Suppressor macrophage treated with lipopolysaccharide for 1 hour (primary cell): ENCODE measurements at places on chromosomes 13 and 19.

GRCh38 chr19:40009674-40010073 is 12.8 kb downstream of the ZNF546 start:
- no peak for DNase-seq

DNA sequence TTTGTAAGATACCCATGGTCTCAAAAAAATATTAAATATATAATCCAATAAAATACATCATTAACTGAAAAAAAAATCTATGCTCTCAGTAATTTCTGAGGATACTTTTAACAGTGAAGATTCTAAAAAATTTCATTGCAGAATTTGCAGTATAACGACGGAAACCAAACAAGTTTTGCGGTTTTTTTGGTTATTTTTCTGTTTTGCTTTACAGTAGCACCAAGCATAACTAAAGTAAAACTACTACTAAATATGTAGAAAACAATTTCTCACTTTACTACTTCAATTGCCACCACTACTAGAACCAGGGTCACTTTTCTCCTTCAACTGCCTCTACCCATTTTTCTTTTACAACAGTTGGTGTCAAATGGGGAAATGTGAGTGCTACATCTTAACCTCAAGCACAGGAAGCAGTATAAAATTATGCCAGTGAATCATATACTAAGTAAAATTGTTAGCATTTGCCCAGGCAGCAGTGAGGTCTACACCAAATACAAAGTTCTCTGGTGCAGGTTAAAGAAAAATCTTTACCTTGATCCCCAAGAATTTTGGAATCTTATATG is 24.1 kb downstream of the MICU2 start:
- DNase-seq, result no peak

DNA sequence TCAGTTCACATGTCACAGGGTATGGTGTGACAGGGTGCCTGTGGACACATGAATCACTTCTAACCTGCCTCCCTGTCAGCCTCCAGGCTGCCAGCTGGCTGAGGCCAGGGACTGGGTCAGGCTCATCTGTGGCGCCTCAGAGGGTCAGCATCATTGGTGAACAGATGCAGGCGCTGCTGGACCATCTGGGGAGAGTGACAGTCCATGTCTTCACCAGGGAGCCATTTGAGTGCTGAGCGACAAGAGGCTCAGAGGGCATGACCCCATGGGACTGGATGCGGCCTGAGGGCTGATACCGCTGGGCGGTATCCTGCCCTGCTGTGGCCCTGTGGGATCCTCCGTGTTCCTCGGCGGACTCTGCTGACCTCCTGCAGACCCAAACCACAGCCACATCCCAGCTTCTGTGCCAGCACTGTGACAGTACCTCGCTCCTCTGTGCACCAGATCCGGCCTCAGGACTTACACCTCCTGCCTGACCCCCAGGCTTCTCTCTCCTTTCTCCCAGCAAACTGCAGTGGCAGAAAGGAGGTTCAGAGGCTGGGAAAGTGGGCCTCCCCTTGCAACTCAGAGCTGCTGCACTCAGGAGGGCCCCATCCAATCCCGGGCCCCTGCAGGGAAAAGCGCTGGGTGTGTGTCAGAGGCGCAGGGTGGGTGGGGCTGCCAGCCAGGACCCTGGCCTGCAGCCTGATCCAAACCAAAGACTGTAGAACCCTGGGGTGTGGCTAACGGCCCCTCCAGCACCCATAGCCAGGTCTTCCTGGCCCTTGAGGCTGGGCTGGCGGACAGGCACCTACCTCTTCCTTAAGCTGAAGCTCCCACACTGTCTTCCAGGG is 10.2 kb downstream of the ACTMAP start:
- no peak for DNase-seq

GRCh38 chr13:104984296-104984818 is 1551.1 kb downstream of the EFNB2 start:
- DNase-seq, result peak; percentile 66

DNA sequence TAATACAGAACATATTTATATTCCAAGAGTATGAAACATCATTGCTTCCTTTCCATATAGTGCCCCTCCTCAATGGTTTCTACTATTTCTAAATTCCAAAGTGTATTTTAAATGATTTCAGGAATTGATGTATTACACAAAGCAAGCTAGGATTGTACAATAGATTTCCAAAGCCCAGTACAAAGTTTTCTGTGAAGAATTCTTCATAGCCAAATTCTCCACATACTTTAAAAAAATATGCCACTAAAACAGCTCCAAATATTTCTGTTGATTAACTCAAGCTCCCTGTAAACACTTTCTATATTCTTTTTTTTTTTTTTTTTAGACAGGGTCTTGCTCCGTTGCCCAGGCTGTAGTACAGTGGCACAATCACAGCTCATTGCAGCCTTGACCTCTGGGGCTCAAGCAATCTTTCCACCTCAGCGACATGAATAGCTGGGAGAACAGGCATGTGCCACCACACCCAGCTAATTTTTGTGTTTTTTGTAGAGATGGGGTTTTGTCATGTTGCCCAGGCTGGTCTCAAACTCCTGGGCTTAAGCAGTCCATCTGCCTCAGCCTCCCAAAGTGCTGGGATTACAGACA is 50.6 kb downstream of the ELF1 start:
- no peak for DNase-seq

- no peak for DNase-seq
Measured at GRCh38 chr13:33497146-33497845, 211.7 kb upstream of the STARD13 start.

GRCh38 chr13:21550918-21551317 is 53.1 kb downstream of the MICU2 start:
- DNase-seq, result no peak

- DNase-seq, result no peak
Measured at GRCh38 chr19:50932018-50932689, 20.7 kb downstream of the KLK5 start.

DNA sequence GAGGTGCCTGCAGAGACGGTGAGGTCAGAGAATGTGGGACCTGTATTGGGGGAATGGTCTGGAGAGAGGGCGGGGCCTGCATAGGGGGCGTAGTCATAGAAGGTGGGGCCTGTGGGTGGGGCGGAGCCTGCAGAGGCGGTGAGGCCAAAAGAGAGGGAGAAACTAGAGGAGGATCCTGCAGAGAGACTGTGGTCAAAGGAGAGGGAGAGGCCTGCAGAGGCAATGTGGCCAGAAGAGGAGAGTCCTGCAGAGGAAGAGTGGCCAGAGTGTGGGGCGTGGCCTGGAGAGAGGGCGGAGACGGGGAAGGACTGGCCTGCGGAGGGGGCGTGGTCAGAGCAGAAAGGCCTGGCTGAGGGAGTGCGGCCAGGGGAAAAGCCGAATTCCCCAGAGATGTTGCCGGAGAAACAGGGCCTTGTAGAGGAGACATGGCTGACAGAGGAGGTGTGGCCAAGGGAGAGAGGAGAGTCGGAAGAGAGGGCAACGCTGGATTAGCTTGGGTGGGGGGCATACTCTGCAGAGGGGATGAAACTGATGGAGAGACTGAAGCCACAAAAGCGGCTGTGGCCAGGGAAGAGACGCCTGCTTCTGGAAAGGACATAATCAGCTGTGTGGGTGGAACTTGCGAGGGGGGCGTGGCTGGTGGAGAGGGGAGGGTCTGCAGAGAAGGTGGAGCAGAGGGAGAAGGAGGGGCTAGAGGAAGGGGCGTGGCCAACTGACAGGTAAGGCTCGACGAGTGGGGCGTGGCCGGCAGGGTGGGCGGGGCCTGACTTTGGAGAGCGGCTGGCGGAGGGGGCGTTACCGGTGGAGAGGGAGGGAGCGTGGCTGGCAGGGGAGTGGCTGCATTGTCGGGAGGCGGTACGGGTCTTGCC is 2.5 kb downstream of the PRR36 start:
- peak; percentile 87 for DNase-seq
